ENCODE measurements at places on chromosomes 2 and 18.

GRCh38 chr18:6031002-6031401 lies 135.7 kb upstream of the TMEM200C start:
- no peak for DNase-seq

DNA sequence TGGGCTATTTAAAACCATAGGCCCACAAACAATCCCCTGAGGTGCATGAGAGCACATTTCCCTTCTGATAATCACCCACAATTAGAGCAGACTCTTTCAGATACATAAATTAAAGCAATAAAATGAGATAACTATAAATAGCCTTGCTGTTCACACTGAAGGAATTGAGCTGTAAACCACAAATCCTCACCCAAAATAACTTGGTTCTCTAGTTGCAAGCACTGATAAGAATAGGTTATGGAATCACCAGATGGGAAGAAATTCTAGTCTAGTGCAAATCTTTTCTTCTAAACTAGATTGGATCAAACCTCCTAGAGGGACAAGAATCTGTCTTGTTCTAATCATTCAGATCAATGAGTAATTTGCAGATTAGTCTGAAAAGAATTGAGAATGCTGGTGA lies 64.6 kb downstream of the NAB1 start:
- DNase-seq: no peak

GRCh38 chr18:63054901-63055584 lies 264.5 kb downstream of the BCL2 start:
- DNase-seq: no peak

- no peak for DNase-seq
These were observed 385.4 kb upstream of the NXPH2 start for GRCh38 chr2:139165601-139166000.

- no peak for DNase-seq
These were observed 2.9 kb upstream of the ARPC2 start for GRCh38 chr2:218214116-218214515.

- DNase-seq: no peak
These were observed 1.3 kb downstream of the ING5 start for GRCh38 chr2:241703032-241703604.

- no peak for DNase-seq
These were observed 69.9 kb downstream of the LIMS1 start for GRCh38 chr2:108604196-108604595.

DNA sequence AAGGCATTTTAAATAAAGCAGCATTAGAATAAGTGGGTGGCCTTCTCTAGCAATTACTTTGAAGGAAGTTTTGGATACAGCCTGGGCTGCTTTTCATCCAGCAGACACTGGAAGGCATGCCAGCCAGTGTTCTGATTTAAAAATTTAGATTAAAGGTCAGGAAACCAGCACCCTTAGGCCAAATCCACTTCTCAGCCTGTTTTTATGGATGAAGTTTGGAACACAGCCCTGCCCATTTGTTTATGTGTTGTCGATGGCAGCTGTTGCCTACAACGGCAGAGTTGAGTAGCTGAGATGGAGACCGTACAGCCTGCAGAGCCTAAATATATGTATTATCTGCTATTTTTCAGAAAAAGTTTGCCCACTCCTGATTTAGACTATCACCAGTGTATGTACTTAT lies 313.6 kb upstream of the ACVR2A start:
- DNase-seq: no peak
